ENCODE measurements at places on chromosomes 7 and 10.

DNA sequence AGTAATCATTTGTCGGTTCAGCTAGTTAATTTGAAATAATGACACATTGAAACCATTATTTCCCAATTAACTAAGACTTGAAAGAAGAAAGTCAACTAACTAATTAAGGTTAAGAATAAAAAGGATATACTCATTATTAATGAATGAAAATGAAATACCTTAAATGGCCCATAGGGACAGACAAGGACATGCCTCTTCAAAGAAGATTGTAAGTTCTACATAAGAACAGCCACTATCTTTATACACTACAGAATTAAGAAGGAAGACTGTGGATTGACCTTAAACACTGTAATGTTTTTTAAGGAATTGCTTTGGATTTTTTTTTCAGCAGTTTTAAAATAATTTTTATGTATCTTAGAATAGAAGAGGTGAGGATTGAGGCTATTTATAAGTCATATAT lies 60.7 kb downstream of the CSTF2T start:
- no peak for DNase-seq

DNA sequence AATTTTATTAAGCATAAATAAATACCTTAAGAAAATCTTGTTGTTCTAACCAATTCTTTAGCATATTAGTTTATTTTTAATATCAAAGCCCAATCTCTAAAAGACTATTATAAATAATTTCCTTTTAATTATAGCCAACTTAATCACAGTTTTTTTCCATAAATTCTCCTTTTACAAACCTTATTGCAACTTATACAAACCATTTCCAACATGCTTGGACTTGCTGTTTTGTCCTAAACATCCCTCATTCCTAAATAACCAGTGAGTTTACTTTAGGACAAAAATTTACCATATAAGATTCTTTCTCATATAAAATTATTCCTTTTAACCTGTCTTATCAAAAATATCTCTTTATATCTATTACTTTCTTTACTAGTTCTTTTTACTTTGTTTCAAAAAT lies 25.2 kb upstream of the LSM8 start:
- no peak for DNase-seq

DNA sequence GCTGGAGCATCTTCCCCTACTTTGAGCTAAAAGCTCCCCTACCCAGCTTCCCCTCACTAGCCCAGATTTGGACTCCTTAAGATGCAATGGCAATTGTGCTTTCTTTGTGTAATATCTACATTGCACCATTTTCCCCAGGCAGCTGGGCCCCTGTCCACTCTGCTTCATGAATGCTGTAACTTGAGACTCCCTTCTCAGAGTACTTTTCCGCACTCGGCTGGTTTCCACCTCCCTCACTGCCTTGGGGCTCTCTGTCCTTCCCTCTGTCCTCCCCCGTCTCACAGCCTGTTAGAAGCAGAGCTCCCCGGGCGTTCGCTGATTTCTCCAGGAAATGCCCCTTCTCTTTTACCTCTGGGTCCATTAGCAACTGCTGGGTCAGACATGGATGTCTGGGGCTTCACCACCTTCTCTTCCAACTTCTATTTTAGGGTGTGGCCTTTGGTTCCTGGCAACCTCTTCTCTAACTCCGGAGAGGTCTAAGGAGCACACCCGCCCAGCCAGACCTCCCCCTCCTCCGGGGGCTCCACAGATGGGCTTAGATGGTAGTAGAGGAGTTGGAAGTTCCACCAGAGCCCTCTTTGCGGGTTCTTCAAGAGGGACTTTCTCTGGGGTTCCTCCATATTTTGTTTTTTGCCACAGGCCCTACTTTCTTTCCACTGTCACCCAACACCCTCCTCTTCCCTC lies 2.9 kb upstream of the TMEM72 start:
- no peak for DNase-seq

DNA sequence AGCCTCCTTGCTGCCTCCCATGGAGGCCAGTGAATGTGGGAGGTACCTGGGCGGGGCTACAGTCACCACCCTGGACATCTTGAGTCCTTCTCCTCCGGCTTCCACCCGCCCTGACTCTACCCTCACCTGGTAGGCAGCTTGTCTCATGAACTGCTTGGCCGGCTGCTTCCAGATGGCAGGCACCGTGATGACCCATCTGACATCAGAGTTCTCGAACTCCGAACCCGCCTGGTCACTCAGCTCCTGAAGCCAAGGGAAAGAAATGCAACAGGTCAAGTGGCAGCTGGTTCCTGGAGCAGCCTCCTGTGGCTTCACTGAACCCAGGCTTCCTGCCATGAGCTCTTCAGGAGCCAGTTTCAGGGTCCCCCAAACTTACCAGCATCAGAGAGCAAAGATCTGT lies 50.1 kb downstream of the HSPA12A start:
- no peak for DNase-seq

DNA sequence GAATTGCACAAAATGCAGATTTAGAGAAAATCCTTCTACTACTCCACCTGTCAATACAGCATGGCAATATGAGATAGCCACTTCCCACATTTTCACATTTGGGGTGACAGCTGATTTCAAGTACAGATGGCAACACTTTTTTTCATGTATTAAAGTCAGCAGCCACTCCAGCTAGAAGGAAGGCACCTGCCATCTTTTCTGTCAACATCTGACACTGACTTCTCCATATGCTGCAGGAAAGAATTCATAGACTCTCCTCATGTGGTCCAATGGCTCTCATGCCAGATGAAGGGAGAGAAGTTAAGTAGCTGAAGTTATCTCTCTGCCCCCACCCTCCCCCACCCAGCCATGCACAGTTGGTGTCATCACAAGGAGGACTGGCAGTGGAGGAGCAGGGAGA lies 912.0 kb downstream of the SORCS1 start:
- DNase-seq: no peak

DNA sequence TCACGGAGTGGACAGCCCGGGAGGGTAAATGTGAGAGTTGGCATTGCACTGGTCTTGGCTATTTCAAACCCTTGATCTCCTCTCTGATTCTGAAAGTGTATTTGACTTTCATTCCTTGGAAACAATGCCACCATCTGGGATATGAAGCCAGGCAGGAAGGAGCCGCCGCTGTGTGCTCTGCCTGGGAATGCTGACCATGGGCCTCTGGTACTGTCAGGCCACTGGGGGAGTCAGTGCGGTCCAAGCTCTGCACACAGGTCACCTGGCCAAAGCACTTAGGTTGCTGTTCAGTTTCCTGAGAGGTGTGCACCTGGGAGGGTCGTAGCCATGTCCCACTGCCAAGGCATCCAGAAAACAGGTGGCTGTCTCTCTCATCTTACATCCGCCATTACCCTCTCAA lies 68.5 kb upstream of the SHH start:
- no peak for DNase-seq

GRCh38 chr7:140518370-140519006 lies 39.2 kb upstream of the MKRN1 start:
- DNase-seq: no peak

- DNase-seq: no peak
Measured at GRCh38 chr10:45444976-45445898, 71.2 kb downstream of the ALOX5 start.

- no peak for DNase-seq
Measured at GRCh38 chr7:47190462-47190861, 391.4 kb downstream of the TNS3 start.

DNA sequence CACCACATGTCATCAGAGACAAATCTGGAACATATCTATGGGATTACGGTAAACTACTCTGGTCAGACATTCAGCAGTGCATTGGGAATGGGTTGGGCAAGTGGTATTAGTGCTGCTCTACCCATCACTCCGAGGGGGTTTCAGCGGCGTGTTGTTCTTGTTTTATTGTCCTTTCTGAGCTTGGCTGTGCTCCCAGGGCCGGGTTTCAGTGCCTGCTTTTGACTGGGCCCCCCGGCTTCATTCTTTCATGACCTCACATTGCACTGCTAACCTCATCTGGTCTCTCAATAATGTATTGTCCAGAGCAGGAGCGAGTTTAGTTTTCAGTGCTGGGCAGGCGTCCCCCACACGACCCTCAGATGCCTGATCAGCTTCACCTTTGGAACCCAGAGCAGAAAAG lies 364.6 kb downstream of the PAXIP1 start:
- no peak for DNase-seq

DNA sequence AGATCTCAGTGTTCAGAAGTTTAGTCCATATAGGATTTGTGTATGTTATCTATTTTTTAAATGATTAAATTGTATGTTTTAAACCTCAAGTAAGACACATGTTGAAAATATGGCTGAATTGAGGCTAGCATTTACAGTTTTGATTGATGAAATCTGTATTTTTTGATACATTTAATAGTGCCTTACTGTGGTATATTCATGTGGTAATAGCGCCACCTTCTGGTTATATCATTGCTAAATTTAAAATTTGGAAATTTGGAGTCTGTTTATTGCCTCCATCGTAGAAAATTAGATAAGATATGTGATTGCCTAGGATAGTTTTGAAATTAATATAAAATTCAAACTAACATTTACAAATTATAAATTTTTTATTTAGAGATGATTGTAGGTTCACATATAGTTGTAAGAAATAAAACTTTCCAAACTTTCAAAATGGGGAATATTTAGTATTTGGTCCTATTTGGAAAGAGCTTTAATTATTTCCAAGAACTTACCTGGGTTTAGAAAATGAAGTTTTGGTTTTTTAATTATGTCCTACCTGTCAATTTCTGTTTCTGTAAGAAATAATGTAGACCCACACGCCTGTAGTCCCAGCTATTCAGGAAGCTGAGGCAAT lies 19.1 kb upstream of the ARMS2 start:
- peak; percentile 73 for DNase-seq

GRCh38 chr10:17683541-17683940 lies 39.6 kb downstream of the STAM start:
- DNase-seq: no peak

DNA sequence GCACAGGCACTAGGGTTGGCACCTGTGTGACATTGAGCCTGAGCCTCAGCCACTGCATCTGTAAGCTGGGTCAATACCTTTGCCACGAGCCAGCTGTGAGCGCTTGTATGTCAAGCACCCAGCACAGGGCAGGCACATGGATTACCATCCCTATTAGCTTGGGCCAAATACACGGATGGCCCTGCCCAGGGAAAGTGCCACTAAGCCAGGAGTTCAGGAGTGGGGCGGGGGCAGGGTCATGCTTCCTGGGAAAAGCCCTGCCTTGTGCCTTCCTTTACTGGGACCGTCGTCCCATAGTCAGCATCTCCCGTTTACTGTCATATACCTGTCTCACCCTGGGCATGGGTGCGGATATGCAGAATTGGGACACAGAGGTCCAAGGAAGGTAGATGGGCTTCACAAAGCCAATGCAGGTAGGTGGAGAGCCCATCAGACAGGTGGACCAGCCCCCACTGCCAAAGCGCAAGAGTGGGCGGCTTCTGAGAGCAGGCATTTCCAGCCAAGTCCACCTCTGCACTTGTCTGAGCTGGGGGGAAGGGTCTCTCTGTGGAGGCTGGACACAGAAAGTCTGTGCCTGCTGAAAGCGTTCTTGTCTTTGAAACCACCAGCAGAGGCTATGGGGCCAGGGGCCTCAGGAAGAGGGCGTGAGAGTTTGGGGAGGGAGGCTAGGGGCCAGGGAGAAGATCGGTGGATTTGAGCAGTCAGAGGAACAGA lies 72.6 kb downstream of the VWA2 start:
- no peak for DNase-seq

DNA sequence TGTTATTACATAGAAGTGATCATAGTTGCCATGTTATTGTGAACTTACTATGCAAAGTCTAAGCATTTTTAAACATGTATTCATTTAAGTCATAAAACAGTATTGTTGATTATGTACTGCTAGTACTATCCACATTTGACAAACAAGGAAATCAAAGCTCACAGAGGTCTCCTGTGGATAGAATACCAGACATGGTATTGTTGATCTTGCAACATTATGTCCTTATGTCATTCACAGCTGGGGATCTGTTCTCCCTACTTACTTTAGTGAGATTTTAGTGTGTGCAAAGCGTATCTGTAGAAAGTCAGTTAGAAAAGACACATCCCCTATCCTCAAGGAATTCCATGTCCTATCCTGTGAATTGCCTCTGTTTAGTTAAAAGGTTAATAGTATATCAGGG lies 106.1 kb downstream of the SND1 start:
- DNase-seq: no peak

DNA sequence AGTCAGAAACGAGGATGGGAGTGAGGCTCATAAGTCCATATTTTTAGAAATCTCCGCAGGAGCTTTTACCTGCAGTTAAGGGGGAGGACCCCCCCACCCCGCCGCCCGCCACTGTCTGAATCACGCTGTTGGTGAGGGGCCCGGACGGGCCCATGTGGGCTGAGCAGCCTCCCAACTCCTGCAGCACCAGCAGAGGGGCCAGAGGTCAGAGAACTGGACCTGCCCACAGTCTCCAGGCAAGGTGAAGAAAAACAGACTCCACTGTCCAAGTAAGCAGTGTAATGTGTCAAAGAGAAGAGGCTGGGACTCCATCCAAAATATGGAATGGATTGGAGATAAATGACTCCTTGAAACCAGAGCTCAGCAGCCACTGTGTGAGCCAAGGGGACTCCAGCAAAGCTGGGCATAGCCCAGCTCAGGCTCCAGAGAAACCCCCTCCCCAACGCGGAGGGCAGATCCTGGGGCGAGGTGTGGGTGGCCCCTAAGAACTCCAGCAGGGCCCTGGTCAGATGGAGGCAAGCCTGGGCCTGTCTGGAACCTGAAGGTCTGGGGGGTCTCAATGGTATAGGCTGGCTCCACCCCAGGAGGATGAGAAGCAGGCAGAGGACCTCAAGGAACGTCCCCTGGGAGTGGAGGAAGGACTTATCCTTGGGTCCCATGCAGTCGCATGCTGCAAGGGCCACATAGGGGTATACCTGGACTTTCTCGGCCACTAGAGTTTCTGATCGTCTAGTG lies 128.5 kb upstream of the TNS3 start:
- no peak for DNase-seq

- DNase-seq: no peak
Measured at GRCh38 chr10:129725011-129725410, 239.1 kb downstream of the EBF3 start.

DNA sequence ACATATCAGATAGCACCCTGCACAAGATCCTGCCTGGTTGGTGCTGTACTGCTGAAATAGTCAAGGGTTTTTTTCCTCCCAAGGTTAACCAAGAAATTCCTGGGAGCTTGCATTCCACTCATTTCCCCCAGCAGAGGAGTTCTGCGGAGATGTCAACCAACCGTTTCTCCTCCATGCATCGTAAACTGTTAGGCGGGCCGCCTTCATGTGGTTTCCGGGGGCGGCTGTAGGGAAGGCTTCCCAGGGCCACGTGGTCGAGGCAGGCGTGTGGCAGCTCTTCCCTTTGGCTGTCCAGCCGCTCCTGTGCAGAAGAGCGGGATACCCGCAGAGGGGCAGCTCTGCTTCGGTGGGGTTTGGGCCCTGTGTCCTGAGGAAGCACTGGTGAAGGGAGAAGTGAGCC lies 113.7 kb downstream of the RGS10 start:
- no peak for DNase-seq

- peak; percentile 7 for DNase-seq
Measured at GRCh38 chr10:52740913-52741675, 31.5 kb downstream of the MBL2 start.

DNA sequence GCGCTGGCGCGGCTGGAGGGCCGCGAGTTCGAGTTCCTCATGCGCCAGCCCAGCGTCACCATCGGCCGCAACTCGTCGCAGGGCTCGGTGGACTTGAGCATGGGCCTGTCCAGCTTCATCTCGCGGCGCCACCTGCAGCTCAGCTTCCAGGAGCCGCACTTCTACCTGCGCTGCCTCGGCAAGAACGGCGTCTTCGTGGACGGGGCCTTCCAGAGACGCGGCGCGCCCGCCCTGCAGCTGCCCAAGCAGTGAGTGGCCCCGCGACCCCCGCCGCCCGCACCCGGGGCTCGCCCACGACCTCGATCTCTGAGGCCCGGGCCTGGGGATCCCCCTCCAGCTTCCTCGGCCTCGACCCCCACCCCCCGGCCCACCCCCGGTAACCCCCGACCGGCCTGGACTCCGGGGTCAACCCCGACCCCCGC lies 537 bp downstream of the FOXK1 start:
- peak; percentile 22 for DNase-seq

Data from CD4-positive, alpha-beta T cell treated with Interleukin-2 at 100 ng/mL for 4 hours (primary cell).